ENCODE measurements at places on chromosomes 7 and 10. TPM values are rescaled to one million over a fixed set of nuclear protein-coding genes. Genes with fewer than 3 reads are reported as not detected.

The SH2D4B gene
- total RNA-seq, result 0.12 TPM

The GRID2IP gene
- total RNA-seq, result 2.5 TPM

The SEPTIN14 gene
- total RNA-seq, result not detected

DNA sequence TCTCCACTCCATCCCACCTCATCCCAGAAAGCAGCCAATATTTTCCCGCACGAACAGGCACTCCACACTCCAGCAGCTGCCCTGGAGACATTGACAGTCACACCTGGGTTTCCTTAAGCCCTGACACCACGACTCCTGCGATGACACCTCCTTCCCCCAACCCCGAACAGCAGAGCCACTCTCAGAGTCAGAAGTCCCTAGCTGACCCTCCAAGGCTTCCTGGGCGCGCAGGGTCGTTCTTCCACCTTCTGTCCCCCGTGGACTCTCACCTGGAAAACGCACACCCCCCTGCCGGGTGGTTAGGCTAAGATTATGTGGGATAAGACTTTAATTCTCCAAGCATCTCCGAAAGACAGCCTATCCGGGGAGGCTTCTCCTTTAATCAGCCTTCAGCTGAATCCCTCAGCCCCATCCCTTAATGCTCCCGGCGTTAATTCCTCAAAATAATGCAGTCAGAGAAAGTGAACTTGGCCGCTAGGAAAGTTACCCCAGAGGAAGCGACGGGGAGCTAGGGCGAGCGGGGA, 1.1 kb downstream of the DENND11 start:
- no peak for DNase-seq

DNA sequence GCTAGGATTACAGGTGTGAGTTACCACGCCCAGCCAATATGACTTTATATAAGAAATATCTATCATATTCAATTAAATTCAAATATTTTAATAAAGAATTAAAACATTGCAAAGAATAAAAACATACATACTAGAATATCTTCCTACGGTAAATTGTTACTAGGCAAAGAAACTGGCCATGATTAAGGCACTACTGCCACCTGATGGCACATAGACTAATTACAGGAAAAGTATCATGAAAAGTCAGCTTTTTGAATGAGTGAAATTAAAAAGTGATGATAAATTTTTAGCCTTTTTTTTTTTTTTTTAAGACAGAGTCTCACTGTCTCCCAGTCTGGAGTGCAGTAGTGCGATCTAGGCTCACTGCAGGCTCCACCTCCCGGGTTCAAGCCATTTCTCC, 30.9 kb downstream of the MRPS33 start:
- no peak for DNase-seq

DNA sequence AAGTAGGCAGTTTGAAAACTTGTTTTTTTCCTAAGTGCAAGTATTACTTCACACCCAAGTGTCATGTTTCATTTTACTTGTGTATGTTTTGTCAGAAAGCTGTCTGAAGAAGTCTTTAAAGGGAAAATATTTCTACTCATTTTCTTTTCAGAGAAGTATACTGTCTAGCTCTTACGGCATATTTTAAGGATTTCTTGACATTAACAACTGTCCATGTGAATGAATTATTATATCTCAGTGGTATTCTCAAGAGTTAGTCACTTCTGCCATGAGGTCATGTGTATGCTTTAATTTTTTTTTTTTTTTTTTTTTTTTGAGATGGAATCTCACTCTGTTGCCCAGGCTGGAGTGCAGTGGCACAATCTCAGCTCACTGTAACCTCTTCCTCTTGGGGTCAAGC, 229.5 kb downstream of the BICC1 start:
- DNase-seq, result no peak

DNA sequence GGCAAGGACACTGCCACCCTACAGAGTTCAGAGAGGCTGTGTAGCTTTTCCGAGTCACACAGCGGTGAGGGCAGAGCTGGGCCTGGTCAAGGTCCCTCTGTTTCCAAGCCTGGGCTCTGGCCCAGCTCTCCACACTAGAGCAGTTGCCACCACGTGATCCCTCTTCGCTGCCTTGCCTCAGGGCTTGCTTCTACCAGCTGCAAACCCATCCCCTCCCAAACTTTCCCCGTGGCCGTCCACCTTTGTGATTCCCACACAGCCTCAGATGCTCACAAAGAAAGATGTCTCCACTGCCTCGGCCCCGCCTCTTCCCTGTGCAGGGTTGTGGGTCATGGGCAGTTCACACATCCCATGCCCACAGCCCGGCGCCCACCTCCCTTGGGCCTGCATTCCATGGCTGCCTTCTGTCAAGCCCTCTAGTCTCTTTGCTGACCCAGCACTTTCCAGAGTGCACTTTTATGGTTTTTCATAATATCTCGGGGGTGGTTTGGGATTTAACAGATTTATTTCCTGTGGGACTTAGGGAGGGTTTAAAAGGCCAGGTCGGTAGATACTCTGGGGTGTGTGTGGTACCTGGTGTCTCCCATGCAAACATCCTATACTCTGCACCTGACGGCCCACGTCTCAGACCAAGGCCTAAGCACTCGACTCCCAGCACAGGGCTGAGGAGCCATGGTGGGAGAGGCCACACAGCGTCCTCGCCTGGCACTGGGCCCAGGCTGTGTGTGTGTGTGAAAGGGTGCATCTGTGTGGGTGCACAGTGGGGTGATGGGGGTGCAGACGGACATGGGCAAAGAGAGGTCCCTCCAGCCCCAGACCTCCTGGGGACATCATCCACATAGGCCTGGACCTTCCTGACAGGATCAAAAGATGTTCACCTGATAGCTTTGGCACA, 59.6 kb downstream of the PKD1L1 start:
- DNase-seq, result no peak

GRCh38 chr10:95841661-95842498, 65.9 kb upstream of the CC2D2B start:
- no peak for DNase-seq

DNA sequence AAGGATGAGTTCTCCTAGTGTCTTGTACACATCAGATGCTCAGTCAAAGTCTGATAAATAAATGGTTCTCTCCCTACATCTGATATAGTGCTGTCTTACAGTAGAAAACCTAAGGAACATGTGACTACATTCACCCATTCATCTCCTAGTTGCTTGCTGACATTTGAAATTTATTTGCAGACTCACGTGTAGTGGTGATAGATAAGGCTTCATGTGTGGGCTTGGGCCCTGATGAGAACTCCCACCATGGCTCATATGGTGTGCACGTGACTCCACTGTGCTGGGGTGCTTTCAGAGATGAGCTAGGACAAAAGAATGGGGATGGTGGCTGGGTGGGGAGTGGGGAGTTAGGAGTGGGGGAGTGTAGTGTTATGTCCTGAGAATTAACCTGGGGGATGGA, 287.3 kb downstream of the RPS24 start:
- no peak for DNase-seq

The CALCR gene
- not detected for total RNA-seq

The PRKAR2B gene
- total RNA-seq, result 20.3 TPM

The NXPH1 gene
- not detected for total RNA-seq
